Right atrium auricular region (tissue), 2 donors: ENCODE measurements at places on chromosomes 2 and 18. TPM values are rescaled to one million over a fixed set of nuclear protein-coding genes. Genes with fewer than 3 reads are reported as not detected.

DNA sequence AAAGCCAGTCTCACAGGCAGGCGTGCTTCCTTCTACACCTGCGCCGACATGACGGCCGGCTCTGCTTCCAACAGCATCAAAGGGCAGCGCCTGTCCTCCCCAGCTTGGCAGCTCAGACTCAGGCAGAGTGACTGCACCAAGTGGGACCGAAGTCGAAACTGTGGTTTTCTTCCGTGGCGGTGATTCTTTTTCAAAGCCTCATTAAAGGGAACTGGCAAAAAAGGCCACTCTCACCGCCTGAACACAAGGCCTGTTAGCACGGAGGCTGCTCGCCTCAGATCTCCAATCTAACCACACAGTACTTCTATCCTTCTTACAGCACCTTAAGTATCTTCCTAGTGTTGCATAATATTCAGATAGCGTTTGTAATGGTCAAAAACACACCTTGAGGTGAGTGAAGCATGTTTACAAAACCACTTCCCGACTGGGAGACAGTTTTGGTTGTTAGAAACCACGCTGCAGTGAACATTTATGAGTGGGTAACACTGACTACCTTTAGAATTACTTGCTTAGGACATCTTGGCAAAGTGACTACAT, 236.4 kb downstream of the HDAC4 start:
- peaks cover 11% of the 10 kb centered on the region for H3K4me1 ChIP-seq
- no peak overlapping the region for H3K4me3 ChIP-seq
- no peak for DNase-seq
- peaks cover 22% of the 10 kb centered on the region for H3K36me3 ChIP-seq

DNA sequence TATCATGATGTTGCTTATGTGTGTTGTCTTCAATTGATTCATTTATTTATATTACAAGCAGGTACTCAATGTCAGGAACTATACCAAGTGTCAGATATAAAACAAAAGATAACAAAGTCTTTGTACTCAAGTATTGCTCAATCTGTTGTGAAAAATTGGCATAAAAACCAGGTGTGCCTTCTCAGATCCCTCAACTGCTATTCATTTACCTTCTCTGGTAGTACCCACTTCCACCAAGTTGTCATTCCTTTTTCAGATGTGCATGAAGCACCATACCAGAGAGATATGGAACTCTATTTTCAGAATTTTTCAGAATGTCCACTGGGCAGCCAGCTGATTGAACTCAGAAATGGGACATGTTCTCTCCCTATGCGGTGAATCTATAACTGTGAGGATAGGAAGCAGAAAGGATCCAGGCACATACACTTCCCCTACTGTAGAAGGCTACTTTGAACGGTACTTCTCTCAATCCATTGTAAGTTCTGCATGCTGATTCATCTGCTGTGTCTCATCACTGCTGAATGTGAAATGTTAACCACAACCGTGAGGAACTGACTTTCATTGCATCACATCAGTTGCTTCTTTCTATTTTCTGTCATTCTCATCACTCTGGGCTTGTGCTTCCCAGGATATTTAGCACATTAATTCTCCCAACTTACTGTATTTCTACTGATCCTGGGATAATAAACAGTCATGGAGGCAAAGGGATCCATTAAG, 1621.3 kb downstream of the SUCLG1 start:
- H3K4me3 ChIP-seq: no peak overlapping the region
- H3K27me3 ChIP-seq: no peaks in the 10 kb centered on the region
- no peaks in the 10 kb centered on the region for H3K4me1 ChIP-seq
- no peaks in the 10 kb centered on the region for H3K36me3 ChIP-seq

DNA sequence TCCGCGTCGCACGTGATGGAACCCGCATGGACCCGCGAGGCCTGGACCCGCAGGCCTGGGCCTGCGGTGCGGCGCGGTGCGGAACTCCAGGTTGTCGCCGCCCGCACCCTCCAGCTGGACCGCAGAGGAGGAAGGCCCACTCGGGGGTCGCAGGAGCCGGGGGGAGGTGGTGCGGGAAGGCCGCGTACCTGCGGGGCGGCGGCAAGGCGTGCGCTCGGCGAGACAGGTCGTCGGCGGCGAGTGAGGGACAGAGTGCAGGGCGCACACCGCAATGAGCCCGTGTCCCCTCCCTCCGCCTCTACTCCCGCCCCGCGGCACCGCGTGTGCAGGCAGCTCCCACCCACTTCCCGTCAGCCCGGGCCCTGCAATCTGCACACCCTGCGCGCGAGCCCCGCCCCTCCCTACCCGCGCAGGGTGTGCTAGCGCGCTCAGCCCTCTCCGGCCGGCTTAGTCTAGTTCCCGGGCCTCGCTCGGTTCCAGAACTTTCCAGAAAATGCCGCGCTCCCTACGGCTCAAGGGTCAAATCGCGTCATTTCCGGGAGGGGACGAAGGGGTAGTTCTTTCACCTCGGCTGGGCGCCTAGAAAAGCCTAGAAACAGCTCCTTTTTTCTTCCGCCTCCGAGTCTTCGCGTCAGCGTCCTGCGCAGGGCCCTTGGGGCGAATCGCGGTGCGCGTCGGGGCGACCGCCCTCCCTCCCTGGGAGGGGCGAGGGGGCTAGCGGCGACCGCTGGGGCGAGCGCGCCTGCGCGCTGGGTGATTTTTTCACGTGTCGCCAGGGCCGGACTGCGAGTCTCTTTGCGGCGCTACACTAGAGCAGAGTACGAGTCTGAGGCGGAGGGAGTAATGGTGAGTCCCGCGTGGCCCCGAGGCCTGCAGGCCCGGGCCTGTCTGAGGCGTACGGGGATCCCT, at the start of the genes HSPD1 and HSPE1:
HSPD1 (minus strand) TSS at position 247 of the 909 bp plus-strand sequence. CDS start 992 bp downstream, outside the sequence.
HSPE1 (plus strand) TSS at position 786 of the 909 bp plus-strand sequence; CDS start at position 844, 58 bp downstream.
- DNase-seq: peak; percentile 98
- H3K27me3 ChIP-seq: no peaks in the 10 kb centered on the region
- H3K4me1 ChIP-seq: peaks cover 53% of the 10 kb centered on the region
- peak within 1 kb of the TSS; percentile 99 for H3K27ac ChIP-seq
- H3K4me3 ChIP-seq: peak within 1 kb of the TSS; percentile 89

DNA sequence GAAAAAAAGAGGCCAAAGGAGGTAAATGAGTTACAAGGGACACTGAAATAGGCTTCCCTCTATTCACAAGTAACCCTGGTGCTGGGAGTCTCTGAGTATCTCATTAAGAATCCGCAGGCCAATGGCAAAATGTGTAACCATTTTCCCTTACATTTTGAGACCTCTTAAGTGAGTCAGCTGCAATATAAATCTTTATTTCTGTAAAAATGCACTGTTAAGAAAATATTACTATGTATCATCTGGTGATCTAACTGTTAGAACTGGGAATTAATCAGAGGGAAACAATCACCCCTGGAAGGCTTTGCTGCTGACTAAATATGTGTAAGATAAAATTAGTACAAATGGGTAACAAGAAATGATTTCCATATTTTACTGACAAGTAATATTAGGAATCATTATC, 483.1 kb upstream of the CHST9 start:
- H3K4me3 ChIP-seq: no peak overlapping the region
- no peaks in the 10 kb centered on the region for H3K4me1 ChIP-seq
- no peak overlapping the region for H3K27ac ChIP-seq
- no peak for DNase-seq
- no peaks in the 10 kb centered on the region for H3K27me3 ChIP-seq

DNA sequence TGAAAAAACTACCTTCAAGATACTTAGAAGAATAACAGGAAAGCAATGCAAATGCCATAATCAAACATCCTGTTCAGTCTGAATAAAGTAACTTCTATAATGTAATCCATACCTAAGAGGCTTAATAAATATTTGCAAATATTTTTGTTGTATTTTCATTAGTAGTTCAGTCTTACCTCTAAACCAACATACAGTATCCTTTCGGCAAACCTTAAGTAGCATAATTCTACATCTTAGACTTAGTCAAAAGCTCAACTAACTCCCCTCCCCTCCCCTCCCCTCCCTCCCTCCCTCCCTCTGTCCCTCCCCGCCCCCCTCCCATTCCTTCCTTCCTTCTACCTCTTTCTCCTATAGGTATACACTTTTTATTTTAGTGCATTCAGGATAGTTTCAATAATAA, 1373.2 kb downstream of the SUCLG1 start:
- H3K27ac ChIP-seq: no peak overlapping the region
- H3K4me3 ChIP-seq: no peak overlapping the region
- H3K4me1 ChIP-seq: no peaks in the 10 kb centered on the region
- no peaks in the 10 kb centered on the region for H3K27me3 ChIP-seq

GRCh38 chr2:161136696-161137324, 23.4 kb upstream of the TANK start:
- H3K4me3 ChIP-seq: peak overlapping the region; percentile 12
- H3K27me3 ChIP-seq: no peaks in the 10 kb centered on the region
- H3K27ac ChIP-seq: peak overlapping the region; percentile 63
- no peaks in the 10 kb centered on the region for H3K36me3 ChIP-seq

NMUR1 gene
- total RNA-seq: 0.93 TPM

CAVIN2 gene
- total RNA-seq: 118 TPM

CYP27A1 gene
- total RNA-seq: 17.2 TPM
